ENCODE measurements at places on chromosomes 11 and 22.

- no peak for DNase-seq
Measured at GRCh38 chr22:31952094-31952401, 7.7 kb downstream of the YWHAH start.

DNA sequence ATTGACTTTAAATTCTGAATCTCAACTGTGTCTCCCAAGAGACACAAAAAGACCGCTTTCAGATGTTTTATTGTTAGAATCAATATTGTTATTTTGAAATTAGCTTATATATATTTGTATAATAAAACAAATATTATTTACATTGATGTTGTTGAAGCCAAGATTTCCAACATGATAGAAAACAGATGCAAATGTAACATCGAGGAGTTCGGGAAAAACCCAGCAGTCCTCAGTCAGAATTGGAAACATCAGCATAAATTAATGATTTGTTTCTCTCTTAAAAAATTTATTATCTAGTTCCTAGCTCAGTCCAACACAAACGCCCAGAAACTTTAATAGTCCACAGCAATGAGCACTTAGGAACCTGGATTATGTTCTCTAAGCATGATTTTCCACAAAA, 1330.4 kb downstream of the TBC1D22A start:
- no peak for DNase-seq

GRCh38 chr11:33445761-33446161, 188.6 kb downstream of the HIPK3 start:
- no peak for DNase-seq

GRCh38 chr11:74487875-74488274, 5.6 kb downstream of the LIPT2 start:
- DNase-seq, result no peak

DNA sequence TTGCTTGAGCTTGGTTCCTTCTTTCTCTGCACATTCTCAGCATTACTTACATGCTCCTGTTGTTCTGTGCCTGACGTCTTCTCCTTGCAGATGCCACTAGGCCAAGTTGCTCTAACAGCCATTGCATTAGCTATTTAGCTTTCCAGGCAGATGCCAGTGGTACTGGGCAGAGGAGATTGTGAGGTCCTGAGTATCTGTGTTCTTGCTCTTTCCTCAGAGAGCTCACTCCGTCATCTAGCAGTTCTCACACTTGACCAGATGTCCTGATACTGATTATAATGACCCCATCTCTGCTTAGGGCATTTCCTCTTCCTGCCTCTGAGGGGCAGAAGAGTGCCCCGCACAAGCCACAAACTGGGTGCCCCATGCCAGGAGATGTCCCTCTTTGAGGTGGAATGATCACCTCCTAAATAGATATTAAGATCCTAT, 30.7 kb downstream of the ARHGAP1 start:
- DNase-seq, result no peak

DNA sequence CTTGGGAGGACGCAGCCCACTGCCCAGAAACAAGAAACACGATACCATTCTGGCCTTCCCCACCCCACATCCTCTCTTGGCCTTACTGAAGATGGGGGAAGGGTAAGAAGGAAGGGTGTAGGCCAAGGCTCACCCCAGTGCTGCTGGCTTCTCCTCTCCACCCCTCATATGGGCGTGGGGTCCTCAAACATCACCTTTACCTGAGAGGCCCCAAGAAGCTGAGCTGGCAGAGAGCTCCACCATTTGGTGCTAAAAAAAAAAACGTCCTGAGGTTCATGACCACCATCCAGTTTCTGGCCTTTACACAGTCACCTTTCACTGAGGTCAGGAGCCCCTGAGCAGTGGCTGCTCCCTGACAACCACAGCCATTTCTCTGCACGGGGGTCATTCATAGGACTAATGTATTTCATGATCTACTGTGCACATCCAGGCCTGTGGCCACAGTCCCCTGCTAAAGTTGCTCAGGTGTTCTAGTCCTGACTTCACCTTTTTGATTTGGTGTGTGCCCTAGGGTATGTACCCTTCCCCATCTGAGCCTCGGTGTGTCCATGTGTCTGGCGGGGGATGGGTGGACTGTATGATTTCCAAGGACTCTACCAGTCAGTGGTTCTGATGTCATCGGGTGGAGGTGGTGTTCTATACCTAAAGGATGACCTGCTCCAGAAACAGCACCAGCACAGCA, 15.1 kb downstream of the RHOG start:
- DNase-seq, result no peak

- DNase-seq, result no peak
Measured at GRCh38 chr11:27357250-27357649, 5.8 kb downstream of the CCDC34 start.

DNA sequence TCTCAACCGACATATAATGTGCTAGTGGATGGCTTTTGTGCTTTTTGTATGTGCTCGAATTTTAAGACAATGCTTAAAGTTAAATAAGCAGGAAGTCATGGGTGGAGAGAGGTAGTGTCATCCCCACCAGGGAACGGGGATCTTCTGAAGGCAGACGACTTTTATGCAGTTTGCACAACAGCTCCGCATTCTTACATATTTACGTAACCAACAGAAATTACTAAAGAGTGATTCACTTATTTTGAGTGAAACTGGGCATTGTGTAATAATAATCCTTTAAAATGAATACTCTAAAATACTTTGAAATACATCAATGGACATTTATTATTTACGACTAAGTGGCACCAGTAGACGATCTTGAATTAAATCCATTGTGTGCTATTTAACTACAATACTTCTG, 305.1 kb downstream of the CNTN5 start:
- no peak for DNase-seq

- DNase-seq, result no peak
Measured at GRCh38 chr11:77170107-77170506, 42.1 kb downstream of the MYO7A start.

DNA sequence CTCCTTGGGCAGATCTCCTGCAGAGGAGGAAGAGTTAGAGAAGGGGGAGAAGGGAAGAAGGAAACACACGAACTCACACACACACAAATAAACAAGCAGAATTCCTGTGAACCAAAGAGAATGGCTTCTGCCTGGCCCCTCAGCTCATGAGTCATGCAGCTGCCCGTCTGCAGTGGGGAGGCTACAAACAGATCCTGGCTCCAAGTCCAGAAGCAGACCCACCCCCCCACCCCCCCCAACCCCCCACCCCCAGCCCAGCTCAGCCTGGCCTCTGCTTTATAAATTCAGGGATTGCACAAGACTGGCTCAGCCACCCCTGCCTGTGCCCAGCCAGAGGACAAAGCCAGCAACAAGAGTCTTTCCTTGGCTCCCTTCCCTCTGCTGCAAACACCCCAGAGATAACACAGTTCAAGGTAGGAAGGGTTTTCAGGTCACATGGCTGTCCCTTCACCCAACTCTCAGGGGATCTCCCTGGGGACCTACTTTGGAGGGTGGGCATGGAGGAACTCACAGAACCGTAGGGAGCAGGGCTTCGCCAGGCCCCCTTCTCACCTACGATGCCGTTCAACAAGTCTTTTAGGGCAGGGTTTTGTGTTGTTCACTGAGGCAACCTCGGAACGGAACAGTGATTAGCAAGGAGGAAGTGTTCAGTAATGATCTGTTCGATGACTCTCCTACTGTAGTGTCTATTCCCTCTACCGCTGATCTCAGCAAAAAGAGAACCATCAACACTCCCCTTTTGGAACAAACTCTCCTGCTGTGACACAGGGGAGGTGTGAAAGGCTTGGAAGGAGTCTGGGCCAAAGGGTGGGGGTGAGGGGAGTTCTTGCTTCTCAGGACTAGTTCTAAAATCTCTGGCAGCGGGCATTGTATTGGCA, 35.5 kb downstream of the RPL27A start:
- DNase-seq, result no peak

- no peak for DNase-seq
Measured at GRCh38 chr11:82682003-82682751, 51.5 kb downstream of the FAM181B start.

GRCh38 chr11:69044111-69045013, 4.4 kb upstream of the TPCN2 start:
- DNase-seq, result no peak

DNA sequence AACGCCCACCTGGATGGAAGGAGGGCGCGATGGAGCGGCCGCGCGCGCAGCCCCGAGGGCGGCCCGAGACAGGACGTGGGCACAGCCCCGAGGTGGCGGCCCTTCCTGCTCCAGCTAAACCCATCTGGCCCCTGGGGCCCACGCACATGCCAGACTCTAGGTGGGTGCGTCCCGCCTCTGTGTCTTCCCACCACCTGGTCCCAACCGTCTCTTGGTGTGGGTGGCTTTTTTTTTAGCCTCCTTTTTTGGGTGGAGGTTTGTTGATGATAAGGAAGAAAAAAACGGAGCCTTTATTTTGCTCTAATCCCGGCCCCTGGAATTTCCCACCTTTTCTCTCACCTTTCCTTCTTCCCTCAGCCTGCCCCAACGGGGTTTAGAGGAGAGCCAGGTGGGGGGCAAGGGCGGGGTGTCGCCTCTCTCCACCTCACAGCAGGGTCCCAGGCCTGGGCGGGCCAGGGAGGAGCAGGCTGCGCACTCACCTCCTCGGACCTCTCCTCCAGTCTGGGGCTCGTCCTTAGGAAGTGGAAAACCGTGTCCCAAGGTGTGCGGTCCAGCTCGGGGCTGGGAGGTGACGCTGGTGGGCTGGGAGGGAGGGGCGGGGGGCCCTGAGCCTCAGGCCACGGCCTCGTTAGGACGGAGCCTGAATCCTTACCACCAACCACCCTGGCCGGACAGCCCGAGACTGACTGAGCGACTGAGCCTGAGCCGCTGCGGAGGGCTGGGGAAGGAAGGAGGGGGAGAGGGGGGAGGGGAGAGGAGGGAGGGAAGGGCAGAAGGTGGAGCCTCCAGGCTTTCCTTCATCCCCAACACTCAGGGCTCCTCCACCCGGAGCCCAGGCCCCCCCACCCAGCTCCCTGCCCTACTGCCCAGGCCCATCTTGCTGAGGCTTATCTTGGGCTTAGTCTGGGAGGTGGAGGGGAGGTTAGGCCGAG, at the start of gene SOX10:
TSS of gene SOX10 (minus strand) at position 696 of the 932 bp plus-strand sequence. CDS start 771 bp downstream, outside the sequence.
- no peak for DNase-seq

GRCh38 chr22:31083377-31083768, 2.3 kb downstream of the SMTN start:
- DNase-seq, result peak; percentile 22

- DNase-seq, result no peak
Measured at GRCh38 chr11:10786451-10786850, 22.3 kb downstream of the EIF4G2 start.

DNA sequence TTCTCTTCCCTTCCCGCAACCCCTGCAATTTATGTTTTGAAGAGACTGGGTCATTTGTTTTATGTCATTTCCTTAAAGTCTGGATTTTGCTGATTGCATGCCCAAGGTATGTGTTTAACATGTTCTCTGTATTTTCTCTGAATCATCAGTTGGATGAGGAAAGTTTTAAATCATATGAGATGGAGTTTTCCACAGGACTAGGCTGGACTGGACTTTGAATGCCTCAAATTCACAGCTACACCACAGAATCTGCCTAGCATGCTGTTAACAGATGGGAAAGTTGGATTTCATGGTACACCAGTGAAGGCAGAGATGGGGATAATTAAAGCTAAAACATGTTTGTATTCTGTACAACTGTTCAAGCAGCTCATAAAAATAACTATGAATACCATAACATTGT, 62.6 kb downstream of the CWC15 start:
- DNase-seq, result no peak

DNA sequence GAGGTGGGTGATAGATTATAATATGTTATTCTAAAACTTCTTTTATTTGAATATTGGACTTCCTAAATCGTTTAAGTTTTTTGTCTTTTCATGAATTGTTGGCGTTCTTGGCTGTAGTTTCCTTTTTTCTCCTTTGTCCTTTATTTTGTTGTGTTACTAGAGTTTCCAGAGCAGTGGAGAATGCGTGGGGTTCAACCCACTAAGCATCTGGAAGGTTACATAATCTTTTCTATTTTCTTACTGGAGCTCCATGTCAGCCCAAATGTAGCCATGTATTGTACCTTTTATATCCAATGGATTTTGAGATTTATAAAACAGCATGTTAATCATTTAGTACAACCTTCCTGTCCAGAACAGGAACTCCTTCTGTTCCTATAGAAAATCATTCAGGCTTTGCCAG, 63.2 kb downstream of the PPP6R3 start:
- DNase-seq, result no peak

- no peak for DNase-seq
Measured at GRCh38 chr22:46846150-46846831, 83.8 kb downstream of the TBC1D22A start.

DNA sequence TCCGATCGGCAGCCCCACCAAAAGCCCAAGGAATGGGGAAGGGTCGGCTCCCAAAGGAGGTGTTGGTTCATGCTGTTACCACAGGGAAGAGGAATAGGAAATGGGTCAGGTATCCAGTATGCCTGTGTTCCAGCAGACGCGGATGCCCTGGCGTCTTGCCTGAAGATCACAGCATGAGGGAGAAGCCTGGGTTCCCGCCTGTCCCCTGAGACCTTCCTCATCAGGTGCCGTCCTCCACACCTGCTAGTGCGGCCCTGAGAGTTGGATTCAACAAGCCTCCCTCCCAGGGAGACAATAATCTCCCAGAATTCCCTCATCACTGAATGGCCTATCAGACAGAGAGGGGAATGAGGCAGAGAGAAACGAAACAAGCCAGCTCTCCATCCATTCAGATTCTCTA, 92.2 kb downstream of the SPATA19 start:
- DNase-seq, result no peak

- DNase-seq, result no peak
Measured at GRCh38 chr11:116697011-116697410, 75.8 kb downstream of the BUD13 start.

- no peak for DNase-seq
Measured at GRCh38 chr22:45263463-45264269, 21.1 kb upstream of the UPK3A start.

GRCh38 chr11:39011797-39012196, 2413.8 kb upstream of the RAG2 start:
- no peak for DNase-seq

GRCh38 chr11:74611369-74611861, 19.0 kb downstream of the POLD3 start:
- DNase-seq, result peak; percentile 53

GRCh38 chr11:45158891-45159605, 12.6 kb downstream of the PRDM11 start:
- no peak for DNase-seq

GRCh38 chr11:92744929-92745585, 224.4 kb upstream of the MTNR1B start:
- DNase-seq, result no peak

- no peak for DNase-seq
Measured at GRCh38 chr22:19233189-19233661, 54.7 kb upstream of the SLC25A1 start.

DNA sequence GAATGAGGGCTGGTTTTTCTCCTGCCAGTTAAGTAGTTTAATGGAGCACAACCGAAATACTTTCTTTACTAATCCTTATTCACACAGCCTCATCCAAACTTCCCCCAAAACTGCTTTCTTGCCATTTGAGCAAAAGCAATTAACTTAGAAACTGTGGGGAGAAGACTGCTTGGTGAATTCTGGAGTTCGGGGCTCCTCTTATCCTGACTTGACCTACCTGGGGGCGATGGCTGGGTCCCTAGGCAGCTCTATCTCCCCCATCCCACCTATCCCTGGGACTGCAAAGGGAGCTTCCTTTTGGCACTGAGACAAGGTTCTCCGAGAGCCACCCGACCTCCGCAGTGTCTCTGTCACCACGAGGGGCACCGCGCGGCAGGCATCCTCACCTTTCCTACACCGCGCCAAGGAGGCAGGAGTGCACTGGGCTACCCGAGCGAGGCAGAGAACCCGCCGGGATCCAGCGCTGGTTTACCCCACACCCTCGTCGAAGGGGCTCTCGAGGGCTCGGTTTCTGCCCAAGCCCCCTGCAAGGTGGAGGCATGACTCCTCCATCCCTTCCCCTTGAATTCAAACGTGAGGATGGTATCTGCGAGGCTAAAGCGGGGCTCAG, 759 bp downstream of the DESI1 start:
- DNase-seq, result no peak

GRCh38 chr22:39520226-39521105, at the start of gene ATF4:
ATF4 (plus strand) TSS chr22:39520562; CDS start chr22:39521446, 884 bp downstream.
- DNase-seq, result no peak

Data from DMS79 (cell line).